Activated CD4-positive, alpha-beta memory T cell treated with anti-CD3 and anti-CD28 coated beads, Interleukin-2, amount 10 ng/mL, durations not matched to agents 7 days and 5 days (primary cell): ENCODE measurements at places on chromosomes 5 and 9. TPM values are rescaled to one million over a fixed set of nuclear protein-coding genes. Genes with fewer than 3 reads are reported as not detected.

DNA sequence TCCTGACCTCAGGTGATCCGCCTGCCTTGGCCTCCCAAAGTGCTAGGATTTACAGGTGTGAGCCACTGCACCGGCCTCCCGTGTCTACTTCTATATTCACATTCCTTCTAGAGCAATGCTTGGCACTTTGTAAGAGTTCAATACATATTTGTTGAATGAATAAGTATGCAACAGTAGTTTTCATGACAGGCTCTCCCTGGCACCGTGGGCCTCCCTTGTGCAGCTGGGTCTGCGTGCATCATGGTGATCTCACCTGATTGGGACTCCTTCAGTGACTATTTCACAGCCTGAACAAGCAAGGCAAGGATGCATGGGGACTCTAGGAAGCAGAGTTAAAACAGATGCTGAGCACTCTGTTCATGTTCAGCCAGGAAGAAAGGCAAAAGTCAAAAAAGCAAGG, 6.8 kb upstream of the ZBTB34 start:
- DNase-seq = no peak

DNA sequence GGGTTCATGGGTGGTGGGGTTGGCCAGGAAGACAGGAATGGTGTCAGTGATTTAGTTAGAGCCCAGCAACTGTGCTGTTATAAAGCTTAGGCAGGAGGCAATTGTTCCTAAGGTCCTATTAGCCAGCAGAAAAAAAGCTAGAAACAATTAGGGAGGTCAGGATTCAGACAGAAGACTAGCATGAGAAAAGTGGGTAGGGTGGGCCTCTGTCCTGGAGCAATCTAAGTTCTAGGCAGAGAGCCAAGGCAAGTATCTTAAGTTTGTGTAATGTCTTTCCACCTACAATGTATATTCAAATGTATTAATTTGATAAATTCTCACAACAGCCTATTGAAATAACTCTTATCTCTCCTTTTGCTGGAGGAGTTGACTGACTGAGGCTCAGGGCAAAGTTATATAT, 6.1 kb upstream of the ZFAND5 start:
- no peak for DNase-seq

- no peak for DNase-seq
These were observed 1.8 kb downstream of the MCTP1 start for GRCh38 chr5:95283022-95283615.

DNA sequence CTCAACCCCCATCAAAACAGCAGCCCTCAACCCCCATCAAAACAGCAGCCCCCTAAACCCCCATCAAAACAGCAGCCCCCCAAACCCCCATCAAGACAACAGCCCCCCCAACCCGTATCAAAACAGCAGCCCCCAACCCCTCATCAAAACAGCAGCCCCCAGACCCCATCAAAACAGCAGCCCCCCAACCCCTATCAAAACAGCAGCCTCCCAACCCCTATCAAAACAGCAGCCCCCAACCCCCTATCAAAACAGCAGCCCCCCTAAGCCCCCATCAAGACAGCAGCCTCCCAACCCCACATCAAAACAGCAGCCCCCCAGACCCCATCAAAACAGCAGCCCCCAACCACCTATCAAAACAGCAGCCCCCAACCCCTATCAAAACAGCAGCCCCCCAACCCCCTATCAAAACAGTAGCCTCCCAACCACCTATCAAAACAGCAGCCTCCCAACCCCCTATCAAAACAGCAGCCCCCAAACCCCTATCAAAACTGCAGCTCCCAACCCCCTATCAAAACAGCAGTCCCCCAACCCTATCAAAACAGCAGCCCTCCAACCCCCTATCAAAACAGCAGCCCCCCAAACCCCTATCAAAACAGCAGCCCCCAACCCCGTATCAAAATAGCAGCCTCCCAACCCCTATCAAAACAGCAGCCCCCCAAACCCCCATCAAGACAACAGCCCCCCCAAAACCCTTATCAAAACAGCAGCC, 1.2 kb downstream of the TPPP start:
- no peak for DNase-seq

GRCh38 chr5:148237785-148238417, 424 bp upstream of the MARCOL start:
- no peak for DNase-seq

DNA sequence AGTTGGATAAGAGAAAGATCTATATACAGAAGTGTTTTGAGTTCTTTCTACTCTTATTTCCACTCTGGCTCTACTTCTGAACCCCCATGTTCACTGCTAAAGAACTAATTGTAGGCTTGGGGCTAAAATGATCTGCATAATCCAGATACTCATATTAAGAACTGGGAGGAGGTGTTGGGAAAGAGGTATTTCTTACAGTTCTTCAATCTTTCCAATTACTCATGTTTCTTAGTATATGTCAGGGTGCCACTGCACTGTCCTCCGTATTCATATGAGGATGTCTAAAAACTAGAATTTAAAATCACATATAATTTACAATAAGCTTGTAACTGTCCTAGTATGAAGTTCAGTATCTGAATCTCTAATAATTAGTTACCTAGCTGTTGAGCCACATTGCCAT, 12.7 kb downstream of the NIPBL start:
- no peak for DNase-seq

DNA sequence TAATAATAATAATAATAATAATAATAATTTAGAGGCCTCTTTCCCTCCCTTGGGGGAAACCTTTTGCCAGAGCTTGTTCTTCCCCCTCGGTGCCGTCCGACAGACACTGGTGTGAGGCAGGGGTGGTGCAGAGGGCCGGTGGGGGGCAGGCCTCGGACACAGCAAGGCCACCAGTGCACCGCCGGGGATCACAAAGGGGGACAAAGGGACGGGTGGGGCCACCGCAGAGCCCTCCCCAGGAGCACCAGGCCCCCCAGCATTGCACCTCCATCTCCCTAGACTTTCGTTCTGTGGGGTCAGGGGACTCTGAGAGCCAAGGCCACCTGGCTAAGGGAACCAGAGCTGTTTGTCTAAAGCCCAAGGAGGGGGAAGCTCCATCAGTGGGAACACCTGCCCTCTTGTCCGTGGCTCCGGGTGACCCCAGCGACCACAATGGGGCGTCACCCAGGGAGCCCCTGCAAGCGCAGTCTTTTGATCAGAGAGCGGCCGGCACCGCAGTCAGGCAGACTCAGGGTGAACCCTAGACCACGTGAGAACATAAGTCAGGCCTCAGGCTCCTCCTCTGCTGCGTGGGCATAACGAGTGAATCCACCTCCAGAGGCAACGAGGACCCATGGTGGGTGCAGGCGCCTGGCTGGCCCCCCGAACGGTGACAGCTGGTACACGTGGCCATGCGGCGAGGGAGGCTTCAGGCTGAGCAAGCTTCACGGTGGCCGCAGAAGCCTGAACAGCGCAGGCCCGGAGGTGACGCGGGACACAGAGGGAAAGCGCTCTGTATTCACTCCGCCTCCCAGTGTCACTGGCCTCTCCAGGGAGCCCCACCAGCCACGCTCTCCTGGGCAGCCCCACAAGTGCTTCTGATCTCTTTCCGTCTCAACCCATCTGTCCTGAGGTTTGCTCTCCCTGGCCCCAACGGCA, 12.0 kb upstream of the QSOX2 start:
- no peak for DNase-seq

DNA sequence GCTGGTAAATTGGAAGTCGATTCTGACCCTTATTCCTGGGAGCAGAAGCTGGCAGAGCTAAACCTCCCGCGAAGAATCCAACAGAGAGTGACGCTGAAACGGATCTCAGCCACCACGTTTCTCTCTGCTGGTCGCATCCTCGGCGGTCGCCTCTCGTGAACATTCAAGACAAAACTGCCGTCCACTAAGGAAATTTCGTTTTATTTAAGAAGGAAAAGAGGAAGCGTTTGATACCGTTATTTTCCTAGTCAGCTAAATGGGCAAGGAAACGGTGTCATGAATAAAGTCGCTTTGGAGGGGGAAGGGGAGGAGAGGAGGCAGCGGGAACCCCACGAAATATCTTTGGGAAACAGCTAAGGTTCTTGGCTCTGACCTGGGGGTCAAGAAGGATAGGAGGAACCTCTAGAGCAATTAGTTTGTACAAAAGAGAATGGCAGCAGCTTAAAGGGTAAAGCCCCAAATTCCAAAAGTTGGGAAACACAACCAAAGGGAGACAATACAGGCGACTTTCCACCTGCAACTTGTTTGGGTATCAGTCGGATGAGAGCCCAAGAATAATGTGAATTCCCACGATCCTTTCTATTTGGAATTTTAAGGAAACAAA, 1.9 kb downstream of the FOXB2 start:
- DNase-seq = no peak

BAAT gene
- total RNA-seq = not detected

CDX1 gene
- not detected for total RNA-seq

MARCHF3 gene
- 0.68 TPM for total RNA-seq
